ENCODE measurements at places on chromosomes 6 and 20. TPM values are rescaled to one million over a fixed set of nuclear protein-coding genes. Genes with fewer than 3 reads are reported as not detected.
A peak's percentile ranks its signal among the peaks of the same experiment; 100 is the strongest.

The HLA-DQA1 gene
- total RNA-seq: 6.7 TPM

The ZSCAN26 gene
- 6.7 TPM for total RNA-seq

The COL10A1 gene
- not detected for total RNA-seq

The HLA-DQB1 gene
- total RNA-seq: 3.8 TPM

The PRKN gene
- 0.05 TPM for total RNA-seq

The SOBP gene
- total RNA-seq: 1.1 TPM

The HLA-DOA gene
- 2.0 TPM for total RNA-seq

The CTAGE9 gene
- total RNA-seq: not detected

The SRSF3 gene
- total RNA-seq: 751 TPM

The CAGE1 gene
- total RNA-seq: 0.16 TPM

The POLR1C gene
- total RNA-seq: 192 TPM

The NKX2-2 gene
- total RNA-seq: not detected

The SCRT2 gene
- not detected for total RNA-seq

- DNase-seq: no peak
Measured at GRCh38 chr6:166463359-166464067, 80.8 kb upstream of the MPC1 start.

DNA sequence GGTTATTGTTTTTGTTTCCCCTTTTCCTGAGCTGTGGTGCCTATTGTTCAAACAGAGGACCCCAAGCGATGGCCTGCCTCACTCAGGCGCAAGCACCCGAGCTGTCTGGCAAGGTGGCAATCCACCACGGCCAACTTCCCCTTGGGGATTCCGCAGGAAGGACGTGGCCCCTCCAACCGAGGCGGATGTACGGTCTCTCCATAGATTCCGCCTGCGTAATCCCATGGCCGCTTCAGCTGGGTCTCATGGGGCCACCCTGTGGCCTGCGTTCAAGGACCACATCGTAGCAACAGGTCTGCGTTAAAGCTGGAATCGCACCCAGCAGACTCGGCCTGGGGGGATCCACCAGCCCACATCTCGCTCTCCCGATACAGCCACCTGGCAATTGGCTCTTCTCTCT lies 79.9 kb downstream of the CEBPB start:
- no peak for DNase-seq

DNA sequence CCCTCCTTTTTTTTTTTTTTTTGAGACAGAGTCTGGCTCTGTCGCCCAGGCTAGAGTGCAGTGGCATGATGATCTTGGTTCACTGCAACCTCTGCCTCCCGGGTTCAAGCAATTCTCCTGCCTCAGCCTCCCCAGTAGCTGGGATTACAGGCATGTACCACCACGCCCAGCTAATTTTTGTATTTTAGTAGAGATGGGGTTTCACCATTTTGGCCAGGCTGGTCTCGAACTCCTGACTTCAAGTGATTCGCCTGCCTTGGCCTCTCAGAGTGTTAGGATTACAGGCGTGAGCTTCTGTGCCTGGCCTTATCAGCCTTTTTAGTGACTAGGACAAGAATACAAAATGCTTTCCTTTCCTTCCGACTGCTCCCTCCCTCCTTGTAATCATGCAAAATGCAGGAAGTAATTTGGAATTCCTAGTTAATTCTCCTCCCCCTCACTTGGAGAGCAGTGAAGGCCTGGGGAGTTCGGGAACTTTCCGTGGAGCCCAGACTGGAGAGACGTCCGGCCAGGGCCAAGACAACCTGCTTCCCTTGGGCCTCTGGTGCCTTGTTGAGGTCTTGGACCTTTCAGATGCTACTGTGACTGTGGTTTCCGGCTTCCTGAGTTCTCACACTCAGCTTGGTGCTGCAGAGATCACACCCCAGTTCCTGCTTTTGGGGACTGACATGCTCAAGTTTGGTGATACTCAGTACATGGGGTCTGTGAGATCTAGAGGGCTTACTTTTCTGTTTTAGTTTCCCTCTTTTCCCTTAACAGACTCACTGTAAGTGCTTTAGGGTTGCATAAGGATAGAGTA lies 3.9 kb upstream of the PHF20 start:
- peak; percentile 40 for DNase-seq

DNA sequence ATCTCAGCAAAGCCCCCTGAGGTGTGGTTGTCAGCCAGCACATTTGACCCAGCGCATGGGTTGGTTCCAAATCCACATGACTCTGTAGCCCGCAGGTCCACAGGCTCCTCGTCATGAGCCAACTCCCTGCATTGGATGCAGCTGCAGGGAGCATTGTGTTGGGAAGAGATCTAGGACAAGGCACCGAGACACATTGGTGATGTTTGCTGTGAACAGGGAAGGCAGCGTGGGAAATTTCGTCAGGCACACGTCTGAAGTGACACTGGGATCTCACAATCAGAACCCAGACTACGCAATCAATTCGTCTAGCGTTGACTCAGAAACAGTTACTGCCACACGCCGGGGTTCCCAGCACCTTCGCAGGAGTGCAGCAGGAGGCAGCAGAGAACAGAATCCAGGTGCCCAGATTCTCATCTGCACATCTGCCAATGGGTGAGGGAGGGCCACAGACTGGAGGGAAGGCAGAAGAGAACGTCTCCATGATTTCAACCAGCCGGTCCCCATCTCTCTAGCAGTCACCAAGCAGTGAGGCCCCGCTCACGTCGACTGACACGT lies 177.0 kb downstream of the TTLL2 start:
- DNase-seq: no peak

DNA sequence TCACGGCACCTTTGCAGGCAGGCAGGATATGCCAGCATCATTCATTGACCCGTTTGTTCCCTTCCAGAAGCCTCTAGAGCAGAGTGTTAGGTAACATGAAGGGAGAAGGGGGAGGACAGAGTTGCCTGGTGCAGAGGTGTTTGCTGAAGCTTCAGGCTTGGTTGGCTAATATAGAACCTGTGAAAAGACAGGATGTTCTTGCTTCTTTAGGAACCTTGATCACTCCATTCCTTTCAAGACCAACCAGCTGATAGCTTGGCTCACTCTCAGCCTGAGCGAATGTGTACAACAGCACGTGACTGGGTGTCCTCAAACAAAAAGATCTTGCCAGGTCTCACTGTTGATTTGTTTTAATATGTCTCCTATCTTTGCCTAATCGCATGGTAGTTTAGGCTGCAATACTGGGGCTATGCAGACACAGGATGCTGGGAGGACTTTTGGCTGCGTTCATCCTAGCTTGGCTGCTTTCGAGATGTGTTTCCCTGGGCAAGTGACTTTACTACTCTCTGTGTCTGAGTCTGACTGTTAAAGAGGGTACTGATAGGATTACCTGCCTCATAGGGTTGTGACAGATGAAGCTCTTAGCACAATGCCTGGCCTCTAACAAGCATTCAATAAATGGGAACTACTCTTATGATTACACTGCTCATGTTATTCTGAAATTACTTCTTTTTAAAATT lies 16.0 kb downstream of the SHLD1 start:
- no peak for DNase-seq

DNA sequence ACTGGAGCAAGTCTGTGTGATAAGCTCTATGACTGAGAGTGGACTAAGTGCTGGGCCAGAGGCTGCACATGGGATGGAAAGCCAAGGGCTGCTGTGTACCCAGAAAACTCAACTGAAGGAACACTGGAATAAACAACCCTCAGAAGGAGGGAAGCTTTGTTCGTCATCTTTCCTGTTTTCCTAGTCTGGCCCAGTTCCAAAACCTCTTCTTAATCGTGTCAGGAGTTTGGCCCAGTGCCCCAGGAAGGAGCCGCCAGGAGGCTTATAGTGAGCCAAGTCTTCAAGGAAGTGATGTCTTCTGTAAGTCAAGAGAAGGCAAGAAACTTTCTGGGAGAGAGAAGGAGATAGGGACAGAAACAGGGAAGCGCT lies 23.3 kb upstream of the TOP1 start:
- DNase-seq: no peak

GRCh38 chr20:22093122-22093521 lies 387.7 kb downstream of the PAX1 start:
- no peak for DNase-seq

DNA sequence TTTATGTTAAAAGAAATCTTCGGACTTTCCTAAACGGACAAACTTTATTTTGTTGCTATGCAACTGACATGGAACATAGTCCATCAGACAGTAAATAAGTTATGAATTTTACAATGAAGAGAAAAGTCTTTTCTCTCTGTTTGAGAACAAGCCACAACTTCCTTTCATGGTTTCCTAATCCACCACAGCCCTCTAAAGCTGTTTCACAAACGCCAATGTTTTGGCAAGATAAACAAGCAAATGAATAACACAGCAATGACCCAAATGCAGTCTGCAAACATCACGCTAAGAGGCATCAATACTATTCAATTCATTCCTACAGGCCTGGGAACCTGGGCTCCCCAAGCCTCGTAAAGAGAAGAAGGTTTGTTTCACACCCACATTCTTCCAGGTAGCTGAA lies 60.4 kb downstream of the HAO1 start:
- DNase-seq: no peak

DNA sequence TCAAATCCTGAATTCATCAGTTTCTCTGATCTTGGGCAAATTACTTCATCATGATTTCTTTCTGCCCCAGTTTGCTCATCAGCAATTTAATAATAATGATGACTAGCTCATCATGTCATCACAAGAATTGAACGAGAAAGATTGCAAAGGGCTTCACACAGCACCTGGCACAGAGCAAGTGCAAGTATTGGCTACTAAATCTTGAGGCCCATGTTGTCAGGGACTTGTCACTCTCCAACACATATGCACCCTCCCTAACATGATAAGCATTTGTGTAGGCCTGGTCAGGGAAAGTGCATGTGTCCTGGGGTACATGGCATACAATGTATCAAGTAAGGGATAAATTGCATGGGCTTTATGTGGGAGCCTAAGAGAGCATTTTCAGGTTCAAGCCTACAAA lies 6.4 kb downstream of the SMLR1 start:
- DNase-seq: no peak

DNA sequence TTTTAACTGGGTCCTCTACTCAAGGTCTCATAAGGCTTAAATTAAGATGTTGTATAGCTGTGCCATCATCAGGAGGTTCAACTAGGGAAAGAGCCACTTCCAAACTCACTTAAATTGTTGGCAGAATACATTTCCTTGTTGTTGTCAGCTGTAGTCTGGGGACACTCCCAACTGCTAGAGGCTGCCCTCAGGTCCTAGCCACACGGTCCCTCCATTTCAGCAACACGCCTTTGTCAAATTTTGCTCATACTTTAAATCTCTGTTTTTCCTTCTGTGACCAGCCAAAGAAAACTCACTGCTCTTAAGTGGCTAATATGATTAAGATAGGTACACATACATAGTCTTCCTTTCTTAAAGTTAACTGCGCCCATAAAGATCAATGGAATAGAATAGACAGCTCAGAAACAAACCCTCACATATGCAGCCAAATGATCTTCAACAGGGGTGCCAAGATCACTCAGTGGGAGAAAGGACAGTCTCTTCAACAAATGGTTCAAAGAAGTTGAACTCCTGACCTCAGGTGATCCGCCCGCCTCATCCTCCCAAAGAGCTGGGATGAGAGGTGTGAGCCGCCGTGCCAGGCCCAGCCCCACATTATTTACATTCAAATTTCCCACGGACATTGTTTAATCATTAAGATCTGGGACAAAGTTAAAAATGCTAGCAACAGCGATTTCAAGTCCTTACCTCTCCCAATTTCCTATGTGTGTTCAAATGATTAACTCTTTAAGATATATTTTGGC lies 76.4 kb upstream of the ELOVL5 start:
- no peak for DNase-seq

DNA sequence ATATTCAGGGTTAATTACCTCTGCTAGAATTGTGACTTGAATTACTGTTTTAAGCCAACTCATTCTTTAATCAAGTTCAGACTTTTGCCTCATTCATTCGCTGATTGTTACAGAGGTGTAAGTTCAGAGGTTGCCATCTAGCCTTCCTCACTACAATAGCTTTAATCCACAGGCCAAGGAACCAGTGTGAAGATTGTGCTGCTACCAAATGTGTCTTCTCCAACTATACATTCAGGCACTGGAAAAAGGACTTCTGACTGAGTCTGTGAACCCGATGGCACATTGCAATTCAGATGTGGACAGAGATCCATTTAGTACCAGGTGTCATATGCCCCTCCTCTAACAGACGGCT lies 111.2 kb upstream of the ADGRF1 start:
- no peak for DNase-seq

DNA sequence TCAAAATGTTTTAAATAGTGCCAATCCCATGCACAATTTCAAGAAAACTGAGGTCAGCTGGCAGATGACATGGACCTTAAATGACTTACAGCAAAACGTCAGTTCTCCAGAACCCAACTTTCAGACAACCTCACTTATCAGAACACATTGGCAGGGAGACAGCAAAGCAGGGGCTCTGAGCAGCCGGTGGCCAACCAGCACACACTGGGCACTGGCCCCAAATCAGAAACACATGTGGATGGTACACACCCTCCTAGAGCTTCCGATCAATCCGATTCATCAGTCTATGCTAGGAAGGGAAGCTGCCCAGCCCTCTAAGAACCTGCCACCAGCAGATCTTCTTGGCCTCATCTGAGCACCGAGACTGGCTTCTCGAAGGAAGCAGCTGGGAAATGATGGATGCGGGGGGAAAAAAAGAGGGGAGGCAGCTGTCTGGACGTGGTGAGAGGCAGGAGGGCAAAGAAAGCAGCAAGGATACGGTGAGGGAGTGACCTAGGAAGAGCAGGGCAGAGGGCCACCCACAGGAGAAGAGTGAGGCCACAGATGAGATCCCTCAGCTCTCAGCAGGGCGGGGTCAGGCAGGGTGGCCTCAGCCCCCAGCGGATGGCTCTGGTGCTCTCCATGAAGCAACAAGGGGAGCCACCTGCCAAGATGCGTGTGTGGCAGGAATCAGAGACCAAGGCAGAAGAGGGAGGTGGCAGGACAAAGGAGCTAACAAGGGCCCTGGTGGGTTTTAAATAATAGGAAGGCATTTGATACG lies 32.9 kb downstream of the TAF4 start:
- no peak for DNase-seq

GRCh38 chr6:138572167-138572875 lies 73.0 kb upstream of the NHSL1 start:
- no peak for DNase-seq

DNA sequence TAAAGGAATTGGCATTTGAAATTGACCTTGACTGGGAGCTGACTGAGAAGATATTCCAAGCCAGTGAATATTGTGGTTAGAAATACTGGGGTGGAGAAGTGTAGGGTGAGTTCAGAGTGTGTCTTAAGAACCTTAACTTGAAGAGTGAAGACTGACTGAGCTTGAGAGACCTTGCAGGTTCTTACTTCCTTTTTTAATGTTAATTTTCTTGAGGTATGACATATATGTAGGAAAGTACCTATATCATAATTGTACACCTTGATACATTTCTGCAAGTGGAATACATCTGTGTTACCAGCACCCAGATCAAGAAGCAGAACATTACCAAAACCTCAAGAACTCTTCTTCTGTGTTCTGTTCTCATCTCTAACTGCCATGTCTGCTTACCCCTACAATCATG lies 11.0 kb downstream of the DHX35 start:
- no peak for DNase-seq

GRCh38 chr20:57618091-57618763 lies 2.0 kb downstream of the ZBP1 start:
- peak; percentile 48 for DNase-seq

GRCh38 chr20:41714030-41714429 lies 95.9 kb upstream of the CHD6 start:
- no peak for DNase-seq

All from activated T-cell treated with anti-CD3 and anti-CD28 coated beads, Interleukin-2, amount 50 U/mL, for 4 hours (primary cell).